ENCODE measurements at places on chromosomes 7 and 10. TPM values are rescaled to one million over a fixed set of nuclear protein-coding genes. Genes with fewer than 3 reads are reported as not detected.
A peak's percentile ranks its signal among the peaks of the same experiment; 100 is the strongest.

- DNase-seq: peak; percentile 15
Measured at GRCh38 chr10:131196176-131196885, 115.2 kb downstream of the TCERG1L start.

GRCh38 chr10:86635402-86635801, 18.9 kb upstream of the OPN4 start:
- no peak for DNase-seq

DNA sequence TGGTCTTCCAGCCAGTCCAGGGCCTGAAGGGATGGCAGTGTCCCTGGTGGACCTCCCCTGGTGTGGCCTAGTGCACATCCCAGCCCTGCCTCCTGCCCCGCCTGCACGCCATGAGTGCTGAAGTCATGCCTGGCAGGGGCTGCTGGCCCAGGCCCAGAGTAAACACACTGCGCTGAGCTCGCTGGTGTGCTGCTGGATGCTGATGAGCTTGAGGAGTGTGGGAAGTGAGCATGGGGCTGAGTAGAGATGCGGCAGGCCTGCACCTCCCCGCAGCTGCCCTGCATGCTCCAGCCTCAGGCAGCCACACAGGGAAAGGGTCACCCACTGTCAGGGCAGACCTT, 43.2 kb downstream of the HTRA1 start:
- peak; percentile 92 for DNase-seq

- no peak for DNase-seq
Measured at GRCh38 chr7:27178366-27178765, 4.2 kb upstream of the HOXA10 start.

DNA sequence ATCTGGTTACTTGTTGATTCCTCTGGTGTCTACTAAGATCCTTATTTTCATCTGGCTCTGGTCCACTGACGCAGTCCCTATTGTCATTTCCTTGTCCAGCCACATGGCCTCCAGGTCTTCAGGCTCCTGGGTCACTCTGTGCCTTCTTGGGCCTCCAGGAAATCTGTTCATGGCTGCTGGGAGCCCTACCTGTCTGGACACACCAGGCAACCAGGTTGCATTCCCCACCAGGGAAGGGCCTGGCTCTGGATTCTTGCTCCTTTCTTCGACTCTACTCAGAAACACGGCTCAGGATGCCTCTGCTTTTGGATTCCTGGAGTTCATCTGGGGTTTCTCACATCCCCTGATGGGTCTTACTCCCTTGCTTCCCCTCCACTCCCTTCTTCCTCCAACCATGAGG, 8.0 kb upstream of the PPIF start:
- DNase-seq: no peak

DNA sequence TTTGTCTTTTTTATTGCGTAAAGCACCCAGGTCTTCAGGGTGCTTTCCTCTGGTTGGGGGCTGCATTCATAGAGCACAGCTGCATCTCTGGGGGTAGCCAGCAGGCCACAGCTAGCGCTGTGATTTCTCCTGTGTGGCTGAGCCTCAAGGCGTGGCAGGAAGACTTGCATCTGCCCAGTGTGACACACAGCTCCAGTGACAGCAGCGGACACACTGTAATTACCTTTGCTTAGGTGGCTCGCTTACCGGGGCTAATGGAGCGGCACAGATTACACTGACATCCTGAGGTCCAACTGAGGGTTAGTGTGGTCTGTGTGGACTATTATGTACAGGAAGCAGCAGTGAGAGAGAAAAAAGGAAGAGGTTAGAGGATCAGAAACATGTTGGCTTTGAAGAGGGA, 27.1 kb downstream of the ABCB4 start:
- peak; percentile 39 for DNase-seq

- no peak for DNase-seq
Measured at GRCh38 chr7:153934048-153934447, 118.2 kb upstream of the DPP6 start.

DNA sequence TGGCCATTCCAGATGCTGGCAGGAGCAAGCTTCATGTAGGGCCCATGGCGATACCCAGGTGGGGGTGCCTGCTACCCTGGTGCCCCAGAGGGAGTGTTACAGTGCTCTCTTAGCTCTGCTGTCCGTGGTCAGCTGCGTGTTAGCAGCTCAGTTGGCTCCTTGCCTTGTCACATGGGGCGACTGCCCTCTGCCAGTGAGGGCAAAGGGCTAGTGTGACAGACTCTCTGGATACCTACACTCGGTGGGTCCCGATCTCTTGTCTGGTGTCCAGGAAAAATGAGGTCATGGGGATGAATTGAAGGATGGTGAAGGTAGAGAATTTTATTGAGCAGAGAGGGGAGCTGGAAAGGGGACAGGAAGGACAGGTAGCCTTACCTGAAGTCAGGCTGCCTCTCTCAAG, 152.2 kb downstream of the CYP26A1 start:
- peak; percentile 57 for DNase-seq

GRCh38 chr10:100687143-100688003, 58.0 kb upstream of the PAX2 start:
- DNase-seq: no peak

GRCh38 chr7:28835800-28836199, 122.3 kb downstream of the TRIL start:
- no peak for DNase-seq

DNA sequence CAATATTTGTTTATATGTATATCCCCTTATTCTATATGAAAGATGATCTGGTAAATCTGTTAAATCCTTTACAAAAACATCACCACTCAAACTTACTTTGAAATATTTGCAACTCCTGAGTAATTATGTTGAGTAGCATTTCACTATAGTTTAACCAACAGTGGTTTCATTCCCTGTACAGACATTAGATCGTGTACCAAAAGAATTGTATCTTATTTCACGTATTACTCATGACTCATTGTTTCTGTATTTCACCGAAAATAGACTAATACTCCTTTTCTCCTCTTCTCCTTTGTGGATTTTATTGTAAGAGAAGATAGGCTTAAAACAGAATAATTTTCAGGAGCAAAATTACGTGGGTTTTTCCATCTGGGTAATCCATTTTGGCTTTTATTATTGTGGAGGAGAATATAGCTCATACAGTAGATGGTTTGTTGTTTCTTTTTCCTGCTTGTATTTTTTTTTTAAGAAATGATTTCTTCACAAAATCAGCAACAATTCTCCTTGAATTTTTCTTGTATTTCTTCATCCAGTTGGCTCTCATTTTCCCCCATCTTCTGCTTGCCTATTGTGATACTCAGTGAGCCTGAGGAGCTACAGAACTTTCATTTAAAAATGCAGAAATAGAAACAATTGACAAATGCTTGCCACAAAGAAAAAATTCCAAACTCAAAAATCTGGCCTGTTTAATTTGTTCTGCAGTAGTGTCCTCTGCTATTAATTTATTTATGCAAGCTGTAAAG, 90.6 kb upstream of the OIT3 start:
- no peak for DNase-seq

GRCh38 chr7:70638158-70639107, 493.5 kb upstream of the GALNT17 start:
- no peak for DNase-seq

DNA sequence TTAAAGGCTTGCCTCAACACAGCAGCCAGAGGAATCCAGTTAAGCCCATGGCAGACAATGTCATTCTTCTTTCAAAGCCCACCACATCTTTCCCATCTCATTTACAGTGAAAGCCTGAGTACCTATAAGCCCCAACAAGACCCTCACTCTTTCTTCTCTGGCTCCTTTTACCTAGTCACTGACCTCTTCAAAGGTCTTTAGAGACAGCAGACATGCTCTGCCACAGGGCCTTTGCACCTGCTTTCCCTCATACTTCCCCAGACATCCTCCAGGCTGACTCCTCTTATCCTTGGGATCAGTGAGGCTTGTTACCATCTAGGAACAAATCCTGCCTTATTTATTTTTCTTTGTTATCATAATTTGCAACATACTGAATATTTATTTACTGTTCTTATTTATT, 17.8 kb downstream of the HYAL4 start:
- no peak for DNase-seq

- DNase-seq: no peak
Measured at GRCh38 chr7:86733783-86734182, 90.1 kb downstream of the GRM3 start.

GRCh38 chr10:129741280-129741977, 222.6 kb downstream of the EBF3 start:
- DNase-seq: no peak

DNA sequence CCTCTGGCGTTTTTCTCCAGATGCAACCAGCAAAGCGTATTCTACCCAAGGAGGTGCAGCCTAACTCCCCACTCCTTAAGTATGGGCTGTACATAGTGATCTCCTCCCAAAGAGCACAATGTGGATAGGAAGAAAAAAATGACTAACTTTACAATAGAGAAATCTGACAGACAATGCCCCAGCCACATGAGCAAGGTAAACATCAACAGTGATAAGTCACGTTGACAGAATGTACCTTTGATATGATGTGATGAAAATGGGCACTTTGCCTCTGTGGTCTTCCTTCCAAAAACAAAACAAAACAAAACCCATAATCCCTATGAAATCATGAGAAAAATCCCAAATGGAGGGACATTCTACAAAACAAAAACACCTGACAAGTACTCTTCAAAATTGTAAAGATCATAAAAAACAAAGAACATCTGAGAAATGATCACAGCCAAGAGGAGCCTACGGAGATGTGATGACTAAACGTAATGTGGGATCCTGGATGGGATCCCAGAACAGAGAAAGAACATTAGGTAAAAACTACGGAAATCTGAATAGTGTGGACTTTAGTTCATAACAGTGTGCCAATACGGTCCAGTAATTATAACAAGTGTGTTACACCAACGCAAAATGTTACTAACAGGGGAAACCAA, 50.6 kb downstream of the ABLIM1 start:
- DNase-seq: no peak

The ERLIN1 gene
- 8.3 TPM for total RNA-seq

The C10orf67 gene
- 0.18 TPM for total RNA-seq

The RARRES2 gene
- total RNA-seq: 111 TPM

The SUN3 gene
- total RNA-seq: not detected

The TNRC18 gene
- 37.7 TPM for total RNA-seq

The RSBN1L gene
- 13.1 TPM for total RNA-seq

The SDK1 gene
- 3.2 TPM for total RNA-seq

The CHST3 gene
- 22.6 TPM for total RNA-seq

The C10orf53 gene
- not detected for total RNA-seq

Data from right cardiac atrium (tissue), 5 donors.